CD4-positive, CD25-positive, alpha-beta regulatory T cell (primary cell): ENCODE measurements at places on chromosomes 11 and 22. TPM values are rescaled to one million over a fixed set of nuclear protein-coding genes. Genes with fewer than 3 reads are reported as not detected.

Gene SLC29A2
- 2.3 TPM for polyA plus RNA-seq

Gene GAL
- polyA plus RNA-seq, result not detected

Gene LSP1
- 381 TPM for polyA plus RNA-seq

Gene TOP3B
- 15.3 TPM for polyA plus RNA-seq

Gene GUCY1A2
- not detected for polyA plus RNA-seq

Gene LGALS12
- polyA plus RNA-seq, result not detected

Gene ASCL2
- polyA plus RNA-seq, result 0.42 TPM

Gene SUSD2
- polyA plus RNA-seq, result not detected
